ENCODE measurements at places on chromosomes 5 and 9. TPM values are rescaled to one million over a fixed set of nuclear protein-coding genes. Genes with fewer than 3 reads are reported as not detected.

Gene RNF180
- 9.7 TPM for polyA plus RNA-seq

Gene JAKMIP2
- 4.9 TPM for polyA plus RNA-seq

Gene MARCHF3
- polyA plus RNA-seq = 7.0 TPM

Gene RANBP17
- 16.9 TPM for polyA plus RNA-seq

Gene LRRC70
- 5.7 TPM for polyA plus RNA-seq

GRCh38 chr5:68418201-68418600 is 202.6 kb downstream of the PIK3R1 start:
- DNase-seq = no peak

DNA sequence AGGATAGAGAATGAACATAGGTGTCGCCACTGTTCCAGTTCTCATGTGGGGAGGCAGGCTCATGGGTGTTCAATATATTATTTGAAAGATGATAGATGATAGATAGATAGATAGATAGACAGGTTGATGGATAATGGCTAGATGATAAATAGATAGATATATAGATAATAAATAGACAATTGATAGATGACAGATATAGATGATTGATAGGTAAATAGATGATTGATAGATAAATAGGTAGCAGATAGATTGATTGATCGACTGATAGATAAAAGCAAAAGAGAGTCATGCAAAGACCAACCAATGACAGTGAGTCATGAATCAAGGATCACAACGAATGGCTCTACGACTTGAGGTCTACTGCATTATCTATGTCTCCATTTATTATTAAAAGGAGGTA is 30.4 kb downstream of the SPARC start:
- DNase-seq = no peak

- DNase-seq = no peak
Observed at GRCh38 chr5:163586531-163586956, 81.1 kb downstream of the MAT2B start.

DNA sequence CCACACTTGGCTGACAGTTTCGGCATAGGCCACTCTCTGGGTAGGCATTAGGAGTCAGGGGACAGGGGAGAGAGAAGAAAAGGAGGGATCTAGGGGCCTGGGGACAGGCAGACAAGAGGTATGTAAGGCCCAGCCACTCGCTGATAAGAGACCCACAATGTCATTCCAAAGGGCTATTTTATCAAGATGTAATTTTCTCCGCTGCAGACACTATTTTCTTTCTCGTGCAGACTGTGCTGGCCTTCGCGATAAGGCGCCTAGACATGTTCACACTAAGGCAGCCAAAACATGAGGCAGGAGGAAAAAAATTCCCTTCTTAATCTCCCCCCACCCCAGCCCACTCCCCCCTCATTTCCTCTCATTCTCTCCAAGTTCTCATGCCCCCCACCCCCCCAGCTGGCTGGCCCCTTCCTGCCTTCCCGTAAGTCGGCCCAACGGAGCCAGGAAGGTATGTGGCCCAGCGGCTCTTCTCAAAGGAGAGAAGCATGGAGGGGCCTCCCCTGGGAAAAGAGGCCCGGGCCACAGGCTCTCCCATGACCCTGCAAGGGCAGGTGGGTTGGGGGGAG is 44.9 kb upstream of the SYNPO start:
- no peak for DNase-seq

GRCh38 chr9:16180546-16180945 is 627.7 kb downstream of the CCDC171 start:
- no peak for DNase-seq

DNA sequence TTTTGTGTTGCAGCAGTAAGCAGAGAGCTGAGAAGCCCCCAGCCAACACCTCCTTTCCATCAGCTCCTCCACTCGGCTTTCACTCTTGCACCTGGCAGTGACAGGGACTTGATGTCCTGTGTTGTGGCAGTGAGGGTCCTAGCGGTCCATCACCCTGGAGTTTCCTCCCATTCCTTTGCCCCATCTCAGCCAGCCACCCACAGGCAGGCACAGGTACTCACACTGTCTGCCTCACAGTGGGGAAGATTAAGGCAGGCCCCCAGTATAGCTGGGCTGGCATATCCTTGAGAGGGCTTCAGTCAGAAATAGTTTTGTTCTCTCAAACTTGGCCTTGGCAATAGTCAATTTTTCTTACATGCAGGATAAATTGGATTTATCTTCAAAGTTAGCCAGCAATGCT is 362.7 kb downstream of the GADD45G start:
- DNase-seq = no peak

- no peak for DNase-seq
Observed at GRCh38 chr5:136000932-136001331, 27.9 kb upstream of the TGFBI start.

- no peak for DNase-seq
Observed at GRCh38 chr5:141127305-141127704, 5.7 kb downstream of the PCDHB4 start.

All from renal pelvis (tissue), 12 donors.